ENCODE measurements at places on chromosomes 5 and 9.

GRCh38 chr5:166602271-166602670, 1689.2 kb upstream of the WWC1 start:
- DNase-seq, result no peak

DNA sequence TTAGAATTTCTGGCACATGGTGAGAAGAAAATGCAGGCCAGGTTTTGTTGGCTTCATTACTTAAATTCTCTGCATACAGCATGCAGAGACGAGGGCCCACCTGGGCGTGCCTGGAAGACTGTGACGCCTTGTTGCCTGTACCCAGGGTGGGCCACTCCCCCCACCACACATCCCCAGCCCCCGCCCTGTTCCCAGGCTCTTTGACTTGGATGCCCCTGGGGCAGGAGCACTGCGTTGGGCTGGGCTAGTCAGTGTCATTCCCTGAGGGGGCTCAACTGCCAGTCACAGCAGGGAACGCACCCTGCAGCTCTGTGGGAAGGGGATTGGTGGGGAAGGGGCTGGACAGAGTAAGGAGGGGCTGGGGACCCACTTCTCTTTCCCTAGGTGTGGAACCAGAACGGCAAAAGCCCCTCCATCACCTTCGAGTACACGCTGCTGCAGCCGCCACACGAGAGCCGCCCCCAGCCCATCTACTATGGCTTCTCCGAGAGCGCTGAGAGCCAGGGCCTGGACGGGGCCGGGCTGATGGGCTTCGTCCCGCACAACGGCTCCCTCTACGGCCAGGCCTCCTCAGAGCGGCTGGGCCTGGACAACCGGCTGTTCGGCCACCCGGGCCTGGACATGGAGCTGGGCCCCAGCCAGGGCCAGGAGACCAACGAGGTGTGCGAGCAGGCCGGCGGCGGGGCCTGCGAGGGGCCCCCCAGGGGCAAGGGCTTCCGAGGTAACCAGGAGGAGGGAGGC, 19.6 kb downstream of the ADAMTSL2 start:
- no peak for DNase-seq

DNA sequence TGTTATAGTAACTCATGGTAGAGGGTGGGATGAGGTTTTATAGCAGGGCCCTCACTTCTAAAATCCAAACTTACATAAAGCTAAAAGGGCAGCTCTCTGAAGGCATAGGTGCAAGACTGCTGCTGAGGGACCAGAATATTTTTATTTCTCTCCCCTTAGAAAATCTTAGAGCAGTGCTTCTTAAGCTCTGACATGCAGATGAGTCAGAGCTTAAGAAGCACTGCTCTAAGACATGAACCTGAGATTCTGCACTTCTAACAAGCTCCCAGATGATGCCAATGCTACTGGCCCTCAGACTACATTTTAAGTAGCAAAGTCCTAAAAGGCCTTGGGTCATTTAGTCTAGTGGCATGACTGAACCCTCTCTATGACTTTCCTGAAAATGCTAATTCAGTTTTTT, 97.6 kb upstream of the SPRY4 start:
- DNase-seq, result no peak

GRCh38 chr5:179304871-179305270, 40.4 kb downstream of the ADAMTS2 start:
- no peak for DNase-seq

GRCh38 chr9:109336409-109336808, 15.6 kb upstream of the EPB41L4B start:
- DNase-seq, result no peak

GRCh38 chr9:103798620-103799019, 295.5 kb upstream of the SMC2 start:
- DNase-seq, result no peak

DNA sequence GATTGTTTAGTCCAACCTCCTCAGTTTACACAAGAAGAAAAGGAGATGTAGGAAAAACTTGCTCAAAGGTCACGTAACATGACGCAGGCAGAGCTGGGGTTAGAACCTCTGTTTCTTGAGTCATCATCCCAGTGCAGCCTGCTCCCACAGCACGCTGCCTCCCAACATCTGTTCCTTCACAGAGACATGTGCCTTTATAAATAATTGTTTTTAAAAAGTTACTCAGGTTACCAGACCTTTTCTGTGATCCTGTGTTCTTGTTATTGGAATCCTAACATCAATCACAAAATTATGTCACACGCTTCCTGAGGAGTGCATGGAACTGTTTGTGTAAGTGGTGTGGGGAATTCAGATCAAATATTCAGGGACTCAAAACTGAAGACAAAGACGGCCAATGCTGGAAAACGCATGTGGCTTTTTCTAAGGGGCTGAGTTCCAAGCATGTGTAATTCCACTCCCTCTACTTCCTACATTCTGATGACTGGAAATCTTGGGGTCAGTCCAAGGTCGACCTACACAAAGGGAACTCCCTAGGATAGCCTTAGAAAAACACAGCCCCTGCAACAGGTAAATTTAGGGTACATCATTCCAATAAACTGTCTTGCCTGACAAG, 184.3 kb downstream of the TSSK1B start:
- DNase-seq, result no peak

DNA sequence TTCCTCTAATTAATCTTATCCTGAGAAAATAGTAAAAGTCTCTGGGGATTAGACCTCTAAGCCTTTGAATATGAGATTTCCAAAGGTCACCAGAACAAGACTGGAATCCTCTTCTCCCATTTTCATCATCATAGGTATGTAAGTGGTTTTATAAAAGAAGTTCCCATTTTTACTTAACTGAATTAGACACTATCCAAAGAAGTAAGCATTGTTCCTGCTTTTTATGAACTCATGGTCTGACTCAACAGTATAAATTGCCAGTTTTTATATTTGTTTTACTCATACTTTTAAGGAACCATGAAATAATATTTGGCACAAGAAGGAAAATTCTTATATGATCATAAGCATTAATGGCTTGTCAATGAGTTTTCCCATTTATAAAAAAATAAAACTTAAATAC, 167.1 kb upstream of the ADRA1B start:
- DNase-seq, result no peak

GRCh38 chr5:167001246-167001645, 1290.2 kb upstream of the WWC1 start:
- no peak for DNase-seq

DNA sequence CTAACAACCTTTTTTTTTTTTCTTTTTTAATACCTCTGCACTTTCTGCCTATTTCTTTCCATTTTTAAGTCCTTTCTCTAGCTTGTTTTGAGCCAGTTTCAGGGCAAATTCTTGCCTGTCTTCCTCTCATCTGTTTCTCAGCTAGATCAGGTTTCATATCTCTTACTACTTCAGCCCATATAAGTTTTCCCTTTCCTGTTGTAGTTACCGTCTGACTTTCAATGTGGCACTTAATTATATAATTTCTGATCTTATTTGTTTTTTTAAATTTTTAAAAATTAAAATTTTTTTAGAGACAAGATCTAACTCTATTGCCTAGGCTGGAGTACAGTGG, 104.7 kb upstream of the ELL2 start:
- no peak for DNase-seq

- no peak for DNase-seq
These were observed 324.1 kb downstream of the PLK2 start for GRCh38 chr5:58135571-58136335.

DNA sequence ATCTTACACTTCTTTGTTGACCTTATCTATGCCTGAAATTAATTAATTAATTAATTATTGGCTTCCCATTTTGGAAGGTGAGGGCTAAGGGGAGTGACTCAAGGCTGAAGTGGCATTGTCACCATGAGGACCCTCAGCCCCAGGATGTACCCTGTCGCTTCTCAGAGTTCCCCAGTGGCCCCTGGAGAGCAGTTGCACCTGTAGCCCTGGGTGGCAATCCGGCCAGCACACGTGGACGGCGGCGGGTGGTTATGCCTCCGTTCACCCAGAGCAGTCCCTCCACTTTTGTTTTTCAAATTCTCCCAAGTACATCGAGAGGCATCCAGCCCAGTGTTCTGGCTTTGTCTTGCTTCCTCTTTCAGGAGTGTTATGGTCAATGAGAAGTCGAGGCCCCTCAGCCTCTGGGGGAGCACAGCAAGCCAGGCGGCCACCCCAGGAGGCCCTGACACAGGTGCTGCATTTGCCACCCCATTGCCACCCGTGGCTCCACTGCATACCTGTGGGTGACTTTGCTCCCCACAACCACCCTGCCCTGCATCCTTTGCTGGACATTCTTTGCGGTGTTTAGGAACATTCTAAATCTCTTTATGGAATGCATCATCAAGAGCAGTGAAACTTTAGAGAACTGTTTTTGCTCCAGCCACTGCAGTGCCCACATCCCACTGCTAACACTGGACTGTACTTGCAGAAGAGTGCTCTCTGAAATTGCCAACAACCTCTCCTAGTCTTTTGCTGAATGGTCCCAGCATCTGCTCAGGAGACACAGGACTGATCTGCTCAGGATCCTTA, 11.5 kb upstream of the IRX2 start:
- no peak for DNase-seq

GRCh38 chr9:124266826-124267201, 9.1 kb downstream of the NEK6 start:
- no peak for DNase-seq

GRCh38 chr9:114735704-114736103, 53.7 kb upstream of the TEX48 start:
- DNase-seq, result no peak

DNA sequence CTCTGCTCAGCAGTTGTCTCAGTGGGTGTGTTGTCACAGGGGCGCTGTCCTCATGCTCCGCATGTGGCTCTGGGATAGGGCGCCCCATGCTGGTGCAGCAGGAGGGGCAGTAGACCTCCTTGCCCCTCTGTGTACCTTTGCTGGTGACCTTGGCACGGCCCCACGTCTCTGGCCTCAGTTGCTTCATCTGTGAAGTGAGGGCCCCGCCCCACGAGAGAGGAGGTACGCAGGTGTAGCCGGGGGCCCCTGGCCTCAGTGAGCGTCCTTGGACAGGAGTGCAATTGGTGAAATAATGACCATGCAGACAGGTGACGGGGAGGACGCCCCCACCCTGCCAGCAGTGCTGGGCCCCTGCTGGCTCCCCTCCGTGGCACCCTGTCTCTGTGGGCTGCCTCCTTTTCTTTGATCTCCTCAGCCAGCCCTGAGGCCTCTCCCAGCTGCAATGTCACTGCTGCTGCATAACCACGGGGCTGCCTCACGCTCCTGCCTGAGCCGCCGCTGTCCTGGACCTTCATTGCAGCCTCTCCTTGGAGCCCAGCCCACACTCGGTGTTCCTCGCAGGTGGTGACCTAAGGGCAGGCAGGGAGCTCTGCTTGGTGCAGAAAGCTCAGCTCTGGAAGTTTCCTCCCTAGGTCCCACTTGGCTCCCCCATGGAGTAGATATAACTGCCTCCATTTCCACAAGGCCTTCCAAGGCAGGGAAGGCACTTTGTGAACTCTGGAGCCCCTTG, 57.3 kb downstream of the PHF2 start:
- no peak for DNase-seq

GRCh38 chr5:100794218-100794617, 108.9 kb downstream of the ST8SIA4 start:
- DNase-seq, result no peak

GRCh38 chr5:137932800-137933199, 43.5 kb downstream of the PKD2L2 start:
- DNase-seq, result no peak

DNA sequence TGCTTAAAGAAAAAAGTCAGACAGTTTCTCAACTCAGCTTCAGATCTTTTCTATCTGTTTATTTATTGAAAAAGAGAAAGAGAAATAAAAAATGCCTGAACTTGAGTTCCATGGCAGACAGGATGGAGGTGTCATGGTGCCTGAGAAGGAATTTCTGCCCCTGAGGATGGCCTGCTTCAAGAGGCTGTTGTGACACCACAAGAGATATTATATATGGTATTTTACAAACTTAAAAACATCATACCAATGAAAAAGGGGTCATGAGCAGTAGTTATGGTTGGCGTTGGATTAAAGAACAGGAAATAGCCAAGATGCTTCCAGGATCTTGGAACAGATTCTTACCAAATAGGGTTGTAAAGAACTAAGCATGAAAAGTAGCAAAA, 344.6 kb downstream of the GLIS3 start:
- no peak for DNase-seq

- no peak for DNase-seq
These were observed 36.4 kb downstream of the MTMR12 start for GRCh38 chr5:32276173-32276853.

- no peak for DNase-seq
These were observed 199.3 kb downstream of the C9orf152 start for GRCh38 chr9:110008663-110009062.

- DNase-seq, result no peak
These were observed 361.5 kb upstream of the CDH10 start for GRCh38 chr5:25006237-25006636.

DNA sequence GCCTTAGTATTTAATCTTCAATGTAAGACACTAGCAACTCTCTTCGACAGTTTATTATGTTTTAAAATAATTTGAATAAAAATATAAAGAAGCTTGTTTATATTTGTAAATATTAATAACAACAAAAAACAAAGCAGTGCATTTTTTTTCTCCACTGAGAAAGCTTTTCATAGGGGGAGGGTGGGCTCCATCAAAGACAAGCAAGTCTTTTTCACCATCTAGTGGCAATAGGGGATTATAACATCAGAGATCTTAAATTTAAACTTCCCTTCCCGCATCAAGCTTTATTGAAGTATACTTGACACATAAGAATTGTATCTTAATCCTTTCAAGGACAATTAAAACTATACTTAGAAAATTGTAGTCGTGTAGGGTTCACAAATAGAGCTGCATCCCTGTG, 9.3 kb upstream of the OR13F1 start:
- DNase-seq, result no peak

DNA sequence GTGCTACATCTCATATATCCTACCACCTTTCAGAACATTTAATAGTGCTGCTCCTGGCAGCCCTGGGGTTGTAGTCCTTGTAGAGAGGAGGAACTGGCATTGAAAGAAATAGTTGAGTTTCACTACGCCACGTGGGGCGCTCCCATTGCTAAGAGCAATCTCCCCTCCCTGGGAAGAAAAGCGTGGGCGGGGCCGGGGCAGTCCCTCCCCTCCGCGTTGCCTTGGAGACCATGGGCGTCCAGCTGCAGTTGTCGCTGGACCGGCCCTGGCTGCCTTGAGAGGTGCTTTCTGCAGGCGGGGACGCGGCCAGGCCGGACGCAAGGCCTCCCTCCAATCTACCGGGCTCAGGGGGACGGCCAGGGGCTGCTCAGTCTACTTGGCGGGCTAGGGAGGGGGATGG, 368 bp upstream of the CCDC180 start:
- no peak for DNase-seq
